Pons (tissue), 1 donor: ENCODE measurements at places on chromosomes 4 and X.

GRCh38 chr4:1831331-1831730 lies 24.6 kb downstream of the LETM1 start:
- no peak for DNase-seq

GRCh38 chr4:147891476-147892115 lies 159.7 kb downstream of the ARHGAP10 start:
- DNase-seq = no peak

- DNase-seq = no peak
These were observed 58.2 kb upstream of the RBM47 start for GRCh38 chr4:40687676-40688389.

GRCh38 chrX:30680618-30681017 lies 27.4 kb downstream of the GK start:
- DNase-seq = no peak

DNA sequence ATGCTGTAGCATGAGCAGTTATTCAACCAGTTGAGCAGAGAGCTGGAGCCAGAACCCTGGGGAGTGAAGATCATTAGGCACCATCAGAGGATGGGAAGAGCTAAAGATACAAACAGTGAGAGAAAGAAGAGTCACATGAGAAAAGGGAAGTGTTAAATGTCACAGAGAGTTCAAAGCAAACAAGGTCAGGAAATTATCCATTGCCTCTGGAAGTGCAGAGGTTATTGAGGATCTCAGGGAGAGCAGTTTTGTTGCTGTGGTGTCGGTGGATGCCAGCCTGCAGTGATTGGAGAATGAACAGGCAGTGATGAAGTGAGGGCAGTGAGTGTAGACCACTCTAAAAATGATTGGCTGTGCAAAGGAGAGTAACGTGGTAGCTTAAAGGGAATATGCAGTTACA lies 17.7 kb downstream of the SPARCL1 start:
- no peak for DNase-seq

DNA sequence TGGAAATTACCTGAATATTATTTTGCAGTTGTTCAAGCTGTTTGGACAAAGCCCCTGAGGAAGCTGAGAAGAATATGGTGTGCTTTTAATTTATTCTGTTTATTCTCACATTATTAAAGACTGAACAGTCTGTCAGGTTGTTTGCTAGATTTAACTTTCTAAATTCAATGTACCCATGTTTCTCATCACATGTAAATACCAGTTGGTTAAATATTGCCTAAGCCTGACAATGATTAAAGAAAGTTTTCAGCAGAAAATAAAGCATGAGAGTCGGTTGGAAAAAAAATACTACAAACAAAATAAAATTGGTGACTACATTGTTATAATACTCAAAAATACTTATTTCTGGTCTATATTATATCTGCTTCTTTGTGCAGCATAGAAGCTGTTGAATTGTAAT lies 1974.7 kb downstream of the ARAP2 start:
- DNase-seq = no peak
